C1 segment of cervical spinal cord (tissue), 14 donors: ENCODE measurements at places on chromosomes 6 and 20.

- DNase-seq = no peak
Observed at GRCh38 chr20:23971310-23971709, 17.3 kb downstream of the GGTLC1 start.

DNA sequence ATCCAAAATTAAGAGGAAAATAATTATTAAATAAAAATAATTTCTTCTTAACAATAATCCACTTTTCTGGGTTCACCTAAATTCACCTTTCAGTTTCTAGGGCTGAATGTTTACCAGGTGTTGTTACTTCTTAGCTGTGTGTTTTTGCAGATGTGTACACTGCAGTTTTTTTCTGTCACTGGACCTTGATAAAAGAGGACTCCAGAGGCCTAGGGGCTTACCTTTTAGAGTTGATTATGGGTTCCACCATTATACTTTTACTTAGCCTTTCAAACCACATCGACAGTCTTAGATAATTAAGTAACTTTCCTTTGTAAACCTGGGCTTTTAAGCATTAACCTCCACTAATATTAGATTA lies 766.5 kb downstream of the BCKDHB start:
- DNase-seq = no peak

GRCh38 chr6:158653577-158654354 lies 3.9 kb downstream of the SYTL3 start:
- peak; percentile 18 for DNase-seq

GRCh38 chr6:52953911-52954839 lies 40.9 kb downstream of the GSTA4 start:
- no peak for DNase-seq

DNA sequence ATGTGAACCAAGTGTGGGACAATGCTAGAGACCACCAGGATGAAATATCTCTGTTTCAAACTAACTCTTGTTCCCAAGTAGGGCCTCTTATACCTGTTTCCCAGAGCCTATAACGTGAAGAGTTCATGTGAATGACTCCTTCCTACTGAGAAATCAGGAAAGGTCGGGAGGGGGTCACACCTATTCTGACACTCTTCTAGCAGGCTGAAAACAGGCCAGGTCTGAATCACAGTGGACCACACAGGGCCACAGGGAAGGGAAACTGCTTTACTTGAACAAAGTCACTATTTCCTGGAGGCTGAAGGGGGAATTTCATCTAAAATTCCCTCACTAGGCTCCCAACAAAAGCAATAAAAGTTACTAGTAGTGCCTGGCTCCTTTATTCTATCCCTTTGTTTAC lies 88.4 kb upstream of the BMP2 start:
- DNase-seq = no peak

DNA sequence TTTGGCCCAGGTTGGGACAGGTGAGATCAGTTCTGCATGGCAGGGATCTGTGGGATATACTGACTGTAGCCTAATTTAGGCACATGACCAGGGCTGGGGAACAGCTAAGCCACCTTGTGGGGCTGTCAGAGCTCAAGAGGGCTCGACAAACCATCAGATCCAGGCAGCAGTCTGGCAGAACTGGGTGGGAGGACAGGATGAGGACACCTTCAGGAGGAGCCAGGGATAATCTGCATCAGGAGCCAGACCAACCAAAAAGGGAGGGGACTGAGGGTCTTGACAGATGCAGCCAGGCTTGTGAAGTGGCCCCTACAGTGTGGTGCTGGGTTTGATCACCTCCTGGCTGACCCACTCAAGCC lies 123.4 kb downstream of the MAFB start:
- DNase-seq = no peak

GRCh38 chr6:3848380-3848779 lies 793 bp upstream of the FAM50B start:
- DNase-seq = no peak

DNA sequence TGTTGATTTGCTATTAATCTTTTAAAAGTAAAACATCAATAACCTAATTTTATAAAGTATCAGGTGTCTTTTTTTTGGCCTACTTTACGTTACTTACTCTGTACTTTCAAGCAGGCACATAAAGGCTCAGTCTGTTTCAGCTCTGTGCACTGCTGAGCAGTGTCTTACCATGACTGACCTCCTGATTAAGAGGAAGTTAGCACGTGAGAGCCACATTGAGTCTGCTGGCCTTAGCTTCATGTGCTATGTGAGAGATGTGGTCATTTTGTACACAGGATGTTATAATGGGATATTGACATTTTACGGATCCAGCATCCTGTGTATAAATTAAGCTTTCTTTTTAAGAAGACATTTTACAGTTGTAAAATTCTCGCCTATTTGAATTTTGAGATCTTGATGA lies 31.9 kb downstream of the ARID1B start:
- peak; percentile 16 for DNase-seq

- no peak for DNase-seq
Observed at GRCh38 chr20:15061955-15062354, 724.5 kb upstream of the FLRT3 start.

DNA sequence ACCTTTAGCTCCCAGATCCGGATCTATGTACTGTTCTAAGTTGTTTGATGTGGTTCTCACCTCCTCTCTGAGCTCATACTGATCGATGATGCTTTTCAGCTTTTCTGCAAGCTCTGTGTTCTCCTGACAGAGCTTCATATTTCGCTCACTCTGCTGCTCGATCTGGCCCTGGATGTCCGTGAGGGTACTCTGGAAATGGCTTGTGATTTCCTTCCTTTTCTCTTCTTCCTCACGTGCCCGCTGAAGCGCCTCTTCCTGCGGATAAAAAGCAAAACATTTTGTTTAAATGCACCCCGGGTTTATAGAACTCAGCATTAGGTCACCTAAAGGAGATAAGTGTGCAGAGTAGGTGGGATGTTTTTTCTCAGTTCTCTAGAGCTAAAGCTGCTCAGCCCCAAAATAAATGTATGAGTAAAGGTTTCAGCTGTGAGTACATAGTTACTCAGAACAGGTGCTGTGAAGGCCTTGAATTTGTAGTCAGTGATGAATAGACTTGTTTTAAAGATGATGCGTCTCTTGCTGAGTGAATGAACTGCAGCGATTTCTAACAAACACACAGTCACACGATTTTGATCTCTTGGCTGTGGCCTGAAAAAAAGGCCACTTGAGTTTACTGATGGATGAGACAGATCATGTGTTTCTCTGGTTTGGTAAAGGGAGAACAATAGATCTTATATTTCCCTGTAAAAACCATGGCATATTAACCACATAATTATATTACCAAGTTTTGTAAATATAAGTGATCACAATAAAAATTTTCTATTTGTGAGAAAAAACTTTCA lies 29.1 kb downstream of the TXLNB start:
- DNase-seq = no peak
